Stimulated activated CD8-positive, alpha-beta memory T cell treated with anti-CD3 and anti-CD28 coated beads, Interleukin-15, amount 100 ng/mL, for 24 hours (primary cell): ENCODE measurements at places on chromosomes 4 and X.

DNA sequence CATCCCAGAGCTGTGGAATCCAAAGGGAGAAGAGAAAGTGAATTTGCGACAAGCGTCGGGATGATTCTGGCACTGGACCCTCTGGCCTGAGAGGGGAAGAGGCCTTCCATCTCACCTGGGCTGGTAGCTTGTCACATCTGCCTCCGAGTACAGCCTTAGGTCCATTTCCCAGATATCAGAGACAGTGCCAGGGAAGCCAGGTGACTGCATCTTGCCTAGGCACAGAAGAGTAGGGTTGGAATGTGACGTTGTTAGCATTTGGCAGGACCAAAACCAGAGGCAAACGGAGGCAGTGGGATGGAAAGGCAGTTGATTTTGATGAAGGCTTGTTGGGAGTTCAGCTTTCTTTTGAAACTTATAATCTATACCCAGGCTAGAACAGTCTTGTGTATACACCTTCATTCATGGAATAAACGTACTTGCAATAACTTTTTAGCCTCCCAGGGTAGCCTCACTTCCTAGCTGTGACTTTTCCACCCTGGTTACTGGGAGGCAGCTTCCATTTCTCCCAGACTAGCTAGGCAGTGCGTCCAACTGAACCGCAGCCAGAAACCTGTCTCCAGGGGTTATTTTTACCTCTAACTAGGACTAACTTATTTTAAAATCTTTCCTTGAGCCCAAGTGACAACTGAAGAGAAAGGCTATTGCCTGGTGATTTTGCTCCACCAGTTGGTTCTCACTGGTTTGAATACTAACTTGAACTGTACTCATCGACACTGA is 5.9 kb downstream of the SOD3 start:
- DNase-seq = no peak

- no peak for DNase-seq
Observed at GRCh38 chr4:73213916-73214653, 44.5 kb downstream of the ANKRD17 start.

GRCh38 chrX:40385256-40385655 is 195.5 kb upstream of the ATP6AP2 start:
- DNase-seq = no peak

- DNase-seq = no peak
Observed at GRCh38 chrX:97290199-97290598, 406.5 kb downstream of the RPA4 start.

- no peak for DNase-seq
Observed at GRCh38 chr4:137532869-137533236, 559 bp upstream of the PCDH18 start.

GRCh38 chrX:24846550-24847150 is 152.9 kb downstream of the POLA1 start:
- no peak for DNase-seq

DNA sequence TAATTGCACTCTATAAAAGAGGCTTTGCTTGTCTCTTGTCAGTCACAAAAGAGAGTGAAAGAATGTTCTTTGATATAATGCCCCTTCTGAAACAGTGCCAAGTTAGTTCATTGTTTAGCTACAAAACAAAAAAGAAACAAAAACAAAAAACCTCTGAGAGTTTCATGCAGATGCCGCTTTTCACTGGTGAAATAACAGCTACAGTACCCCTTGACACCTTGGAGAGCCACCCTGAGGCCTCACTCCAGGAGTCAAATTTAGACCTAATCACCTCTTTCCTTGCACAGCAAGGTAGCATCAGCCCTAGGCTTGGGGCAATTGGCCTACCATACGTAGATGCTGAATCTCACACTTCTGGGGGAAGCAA is 185.2 kb downstream of the UNC5C start:
- DNase-seq = no peak

- no peak for DNase-seq
Observed at GRCh38 chr4:56475917-56476316, 8.5 kb downstream of the SRP72 start.

DNA sequence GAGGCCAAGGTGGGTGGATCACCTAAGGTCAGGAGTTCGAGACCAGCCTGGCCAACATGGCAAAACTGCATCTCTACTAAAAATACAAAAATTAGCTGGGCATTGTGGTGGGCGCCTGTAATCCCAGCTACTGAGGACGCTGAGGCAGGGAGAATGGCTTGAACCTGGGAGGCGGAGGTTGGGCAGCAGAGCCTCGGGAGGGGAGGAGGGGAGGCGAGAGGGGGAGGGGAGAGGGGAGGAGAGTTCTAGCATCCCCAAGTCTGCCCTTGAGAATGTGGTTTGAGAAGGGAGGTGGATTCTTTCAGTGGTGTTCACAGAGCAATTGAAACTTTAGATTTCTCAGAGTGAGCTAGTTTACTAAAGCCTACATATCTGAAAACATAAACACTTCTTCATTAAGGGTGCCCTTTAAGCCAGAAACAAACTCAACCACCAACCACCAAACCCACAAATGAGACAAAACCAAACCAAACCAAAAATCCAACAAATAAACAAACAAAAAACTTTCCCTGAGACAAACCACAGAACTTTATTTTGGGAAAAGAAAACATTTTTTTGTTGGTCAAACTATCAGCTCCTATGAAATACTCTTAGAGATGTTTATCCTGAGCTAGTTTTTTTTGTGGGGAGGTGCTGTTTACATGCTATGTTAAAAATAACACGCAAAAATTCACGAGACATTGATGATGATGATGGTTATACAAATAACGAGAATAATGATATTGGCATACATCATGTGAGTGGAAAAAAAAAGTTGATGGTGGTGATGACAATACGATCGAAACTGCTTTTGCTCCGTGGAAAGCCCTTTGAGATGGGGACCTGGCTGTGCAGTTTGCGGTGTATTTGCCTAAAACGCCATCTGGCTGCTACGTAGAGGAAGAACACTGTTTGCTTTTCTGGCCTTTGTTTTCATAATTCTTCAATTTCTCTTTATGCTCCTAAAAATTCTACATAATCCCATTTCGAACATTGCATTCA is 98.2 kb upstream of the PRKX start:
- no peak for DNase-seq

GRCh38 chrX:119105826-119106225 is 21.8 kb downstream of the KIAA1210 start:
- DNase-seq = no peak

GRCh38 chr4:46844325-46844917 is 64.6 kb downstream of the COX7B2 start:
- DNase-seq = peak; percentile 13

GRCh38 chrX:149648932-149649331 is 17.3 kb upstream of the TMEM185A start:
- DNase-seq = no peak

DNA sequence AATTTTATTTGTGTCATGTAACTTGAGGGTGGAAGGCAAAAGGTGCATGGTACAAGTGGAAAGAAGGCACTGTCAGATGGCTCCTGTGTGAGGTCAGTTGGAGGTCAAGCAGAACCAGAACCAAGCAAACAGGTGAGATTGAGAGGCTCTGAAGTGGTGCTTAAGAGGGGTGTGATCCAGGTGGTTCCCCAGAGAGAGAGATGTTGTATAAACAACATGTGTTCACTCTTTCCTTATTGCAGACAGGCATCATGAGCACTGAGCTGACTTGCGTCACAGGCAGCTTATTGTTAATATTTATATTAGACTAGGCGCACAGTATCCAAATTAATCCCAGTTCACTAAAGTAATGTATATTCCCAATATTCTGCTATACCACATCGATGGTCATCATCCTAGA is 56.8 kb downstream of the CXCL13 start:
- DNase-seq = no peak

DNA sequence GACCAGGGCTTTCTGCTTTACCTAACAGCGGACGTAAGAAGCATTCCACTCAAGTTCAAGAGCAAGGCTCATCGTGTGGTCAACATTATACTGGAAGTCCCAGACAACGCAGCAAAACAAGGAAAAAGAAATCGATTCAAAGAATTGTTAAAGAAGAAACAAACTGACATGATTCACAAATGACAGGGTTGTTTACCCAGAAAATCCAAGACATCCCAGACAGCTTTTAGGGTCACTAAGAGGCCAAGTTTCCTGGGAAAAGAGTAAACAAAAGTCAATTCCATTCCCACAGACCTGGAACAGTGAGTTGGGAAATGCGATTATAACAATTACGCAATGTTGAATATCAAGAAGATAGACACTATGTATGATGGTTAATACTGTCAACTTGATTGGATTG is 21.5 kb upstream of the HTRA3 start:
- DNase-seq = no peak

DNA sequence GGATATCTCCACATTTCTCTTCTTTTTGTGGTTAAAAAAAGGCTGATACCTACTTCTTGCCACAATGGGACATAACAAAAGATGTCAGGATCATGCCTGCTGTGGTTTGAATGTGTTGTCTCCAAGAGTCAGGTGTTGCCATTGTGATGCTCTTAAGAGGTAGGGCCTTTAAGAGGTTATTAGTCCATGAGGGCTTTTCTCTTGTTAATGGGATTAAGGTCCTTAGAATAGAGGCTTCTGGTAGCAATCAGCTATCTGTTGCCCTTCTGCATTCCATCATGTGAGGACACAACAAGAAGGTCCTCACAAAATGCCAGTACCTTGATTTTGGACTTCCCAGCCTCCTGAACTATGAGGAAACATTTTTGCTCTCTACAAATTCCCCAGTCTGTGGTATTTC is 191.4 kb downstream of the GBA3 start:
- no peak for DNase-seq

DNA sequence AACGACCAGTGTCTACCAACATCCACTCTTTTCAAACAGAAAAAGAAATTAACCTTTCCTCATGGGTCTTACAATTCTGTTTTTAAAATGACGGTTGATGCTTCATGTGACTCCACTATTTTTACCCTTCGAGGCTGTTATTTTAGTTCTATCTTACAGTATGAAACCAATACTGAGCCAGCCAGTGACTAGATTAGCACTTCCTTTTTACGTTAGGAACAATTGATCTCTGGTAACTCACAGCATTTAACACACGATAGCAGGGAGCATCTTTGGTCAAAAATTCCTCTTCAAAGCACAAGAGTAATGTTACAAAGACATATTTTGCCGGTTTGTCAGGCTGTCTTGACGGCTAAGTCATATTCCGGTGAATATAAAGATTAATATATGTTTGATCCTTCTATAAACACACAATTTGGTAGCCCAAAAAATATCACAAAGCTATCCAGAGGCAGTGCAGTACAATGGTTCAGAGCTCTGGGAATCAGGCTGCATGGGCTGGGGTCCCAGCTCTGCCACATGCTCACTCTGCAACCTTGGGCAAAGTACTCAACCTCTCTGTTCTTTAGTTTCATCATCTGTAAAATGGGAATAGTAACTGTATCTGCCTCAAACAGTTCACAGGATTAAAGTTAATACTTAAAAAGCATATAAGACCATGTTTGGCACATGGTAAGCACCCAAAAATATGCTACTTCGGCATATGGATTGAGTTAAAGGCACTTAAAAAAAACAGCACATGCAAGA is 62.9 kb upstream of the TXK start:
- no peak for DNase-seq

GRCh38 chrX:127011629-127012028 is 192.1 kb downstream of the PRR32 start:
- DNase-seq = no peak

GRCh38 chr4:111404673-111405072 is 740.6 kb upstream of the FAM241A start:
- no peak for DNase-seq

DNA sequence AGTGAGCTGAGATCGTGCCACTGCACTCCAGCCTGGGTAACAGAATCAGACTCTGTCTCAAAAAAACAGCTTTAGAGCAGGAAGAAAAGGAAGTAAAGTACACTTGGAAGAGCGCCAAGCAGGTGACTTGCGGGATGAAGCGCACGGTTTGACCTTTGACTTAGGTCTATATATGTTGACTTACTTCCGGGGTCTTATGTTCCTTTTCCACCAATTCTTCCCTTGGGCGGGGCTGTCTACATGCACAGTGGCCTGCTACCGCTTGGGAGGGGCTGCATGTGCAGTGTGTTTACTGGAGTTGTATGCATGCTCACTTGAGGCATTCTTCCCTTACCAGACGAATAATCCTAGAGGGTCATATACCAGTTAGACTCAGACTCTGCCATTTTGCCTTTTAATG is 108.6 kb downstream of the APOOL start:
- DNase-seq = no peak

GRCh38 chr4:183397741-183398297 is 46.6 kb upstream of the CDKN2AIP start:
- no peak for DNase-seq

DNA sequence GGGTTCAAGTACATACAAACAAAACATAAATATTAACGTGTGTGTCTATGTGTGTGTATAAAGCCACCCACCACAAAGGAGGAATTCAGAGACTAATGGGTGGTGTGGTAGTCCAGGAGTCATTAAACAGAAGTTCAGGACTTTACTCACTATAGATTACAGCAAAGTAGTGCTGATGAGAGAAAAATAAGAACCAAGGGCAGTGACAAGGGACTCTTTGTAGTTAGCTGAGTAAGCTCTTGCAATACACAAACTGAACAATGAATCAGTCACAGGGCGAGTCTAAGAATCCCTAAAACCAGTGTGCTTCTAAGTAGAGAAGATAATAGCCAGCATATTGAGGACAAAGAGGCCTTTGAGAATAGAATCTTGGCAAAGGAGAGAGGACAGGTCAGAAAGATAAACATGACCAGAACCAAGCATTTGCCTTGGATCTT is 232.4 kb downstream of the PPP3CA start:
- no peak for DNase-seq

DNA sequence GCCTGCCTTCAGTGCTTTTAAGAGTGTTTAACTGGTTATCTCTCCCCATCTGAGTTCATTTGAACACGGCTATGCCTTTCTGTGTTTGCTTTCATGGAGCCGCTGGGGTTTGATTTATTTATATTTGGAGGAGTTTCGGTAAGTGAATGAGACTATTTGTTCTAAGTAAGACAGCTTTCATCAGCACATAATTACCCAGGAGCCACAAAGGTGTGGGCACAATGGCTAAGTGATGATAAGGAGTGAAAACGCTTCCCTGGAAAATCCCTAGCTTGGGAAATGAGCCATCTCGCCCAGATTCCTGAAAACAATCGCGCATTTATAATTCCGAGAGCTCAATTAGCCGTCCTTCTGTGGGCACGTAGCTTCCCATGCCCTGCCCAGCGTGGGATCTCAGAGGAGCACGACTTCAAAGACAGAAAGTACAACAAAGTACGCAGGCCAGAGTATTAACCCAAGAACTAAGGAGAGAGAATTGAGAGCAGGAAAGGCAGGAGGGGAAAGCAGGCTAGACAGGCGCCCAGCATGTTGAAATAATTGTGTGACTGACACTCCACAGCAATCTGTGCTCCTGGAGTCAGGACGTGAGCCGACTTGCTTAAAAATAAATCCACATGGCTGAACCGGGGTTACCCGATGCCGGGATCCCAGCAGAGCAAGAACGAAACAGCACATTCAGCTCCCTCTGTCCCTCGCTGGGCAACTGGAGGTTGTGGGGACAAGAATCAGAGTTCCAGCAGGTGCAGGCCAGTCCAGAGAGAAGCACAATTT is 99.0 kb downstream of the DHRSX start:
- no peak for DNase-seq

GRCh38 chr4:181525634-181526033 is 717.6 kb upstream of the TENM3 start:
- DNase-seq = no peak
